Omental fat pad (tissue), 4 donors: ENCODE measurements at places on chromosomes 5 and 9.

DNA sequence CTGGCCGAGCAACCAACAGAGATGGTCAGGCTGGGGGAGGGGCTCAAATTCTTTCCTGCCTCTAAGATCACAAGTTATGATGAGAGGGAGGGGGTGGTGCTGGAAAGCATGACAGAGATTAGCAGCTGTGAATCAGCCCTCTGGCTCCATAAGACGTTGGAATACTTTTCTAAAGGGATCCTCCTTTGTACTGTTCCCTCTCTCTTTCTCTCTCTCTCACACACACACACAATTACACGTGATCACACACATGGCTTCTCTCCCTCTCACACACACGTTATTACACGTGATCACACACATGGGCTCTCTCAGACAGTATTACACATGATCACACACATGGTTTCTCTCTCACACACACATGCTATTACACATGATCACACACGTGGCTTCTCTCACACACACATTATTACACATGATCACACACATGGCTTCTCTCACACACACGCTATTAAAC, at the start of gene SLC45A2:
Gene SLC45A2, minus strand, starts transcription at position 23 of the 454 bp plus-strand sequence. CDS start 110 bp downstream, outside the sequence.
- no peak for DNase-seq

DNA sequence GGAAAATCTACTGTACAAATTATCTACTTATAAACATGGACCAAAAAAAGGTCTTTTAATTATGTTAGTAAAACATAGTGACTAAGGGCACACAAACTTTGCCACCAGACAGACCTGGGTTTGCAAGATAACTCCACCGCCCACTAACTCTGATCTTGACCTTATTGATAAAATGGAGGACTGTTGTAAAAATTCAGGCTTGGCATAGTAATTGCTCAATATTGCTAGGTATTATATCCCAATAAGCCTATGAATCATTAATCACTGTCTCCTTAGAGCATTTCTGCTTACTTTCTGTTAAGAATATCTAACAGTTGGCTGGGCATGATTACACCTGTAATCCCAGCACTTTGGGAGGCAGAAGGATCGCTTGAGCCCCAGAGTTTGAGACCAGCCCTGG, 3.8 kb downstream of the C9orf40 start:
- DNase-seq, result no peak

DNA sequence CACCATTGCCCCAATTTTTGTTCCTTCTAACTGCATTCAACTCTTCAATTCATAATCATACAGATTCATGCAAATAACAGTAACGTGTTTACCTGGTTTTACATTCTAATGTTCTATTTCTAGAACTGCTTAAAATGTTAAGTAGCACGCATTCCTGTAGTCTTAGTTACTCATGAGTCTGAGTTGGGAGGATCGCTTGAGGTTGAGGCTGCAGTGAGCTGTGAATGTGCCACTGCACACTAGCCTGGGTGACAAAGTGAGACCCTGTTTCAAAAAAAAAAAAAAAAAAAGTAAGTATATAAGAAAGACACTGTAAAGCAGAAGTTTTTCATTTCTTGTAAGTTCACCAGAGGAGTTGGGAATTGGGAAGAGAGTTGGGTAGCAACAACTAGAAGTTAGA, 105.9 kb downstream of the F2RL2 start:
- DNase-seq, result no peak

- no peak for DNase-seq
These were observed 122.3 kb downstream of the SEMA5A start for GRCh38 chr5:9423571-9423970.

DNA sequence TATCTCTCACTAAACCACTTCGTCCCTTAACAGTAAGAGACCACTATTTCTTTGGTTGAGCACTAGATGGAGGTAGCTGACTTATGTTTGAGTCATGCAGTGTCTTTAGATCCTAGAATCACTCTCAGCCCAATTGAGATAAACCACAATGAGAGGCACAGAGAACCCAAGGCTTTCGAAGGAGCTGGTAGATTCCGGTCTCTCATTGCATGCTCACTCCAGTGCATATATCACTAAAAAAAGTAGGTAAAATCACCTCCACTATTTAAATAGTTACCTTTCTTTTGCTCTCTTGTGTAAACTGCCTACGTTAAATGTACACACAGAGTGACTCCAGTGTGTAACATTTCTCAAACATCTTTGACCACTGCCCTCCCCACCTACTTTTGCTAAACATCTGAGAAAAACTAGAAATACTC, 27.6 kb downstream of the ACTL7A start:
- DNase-seq, result no peak

DNA sequence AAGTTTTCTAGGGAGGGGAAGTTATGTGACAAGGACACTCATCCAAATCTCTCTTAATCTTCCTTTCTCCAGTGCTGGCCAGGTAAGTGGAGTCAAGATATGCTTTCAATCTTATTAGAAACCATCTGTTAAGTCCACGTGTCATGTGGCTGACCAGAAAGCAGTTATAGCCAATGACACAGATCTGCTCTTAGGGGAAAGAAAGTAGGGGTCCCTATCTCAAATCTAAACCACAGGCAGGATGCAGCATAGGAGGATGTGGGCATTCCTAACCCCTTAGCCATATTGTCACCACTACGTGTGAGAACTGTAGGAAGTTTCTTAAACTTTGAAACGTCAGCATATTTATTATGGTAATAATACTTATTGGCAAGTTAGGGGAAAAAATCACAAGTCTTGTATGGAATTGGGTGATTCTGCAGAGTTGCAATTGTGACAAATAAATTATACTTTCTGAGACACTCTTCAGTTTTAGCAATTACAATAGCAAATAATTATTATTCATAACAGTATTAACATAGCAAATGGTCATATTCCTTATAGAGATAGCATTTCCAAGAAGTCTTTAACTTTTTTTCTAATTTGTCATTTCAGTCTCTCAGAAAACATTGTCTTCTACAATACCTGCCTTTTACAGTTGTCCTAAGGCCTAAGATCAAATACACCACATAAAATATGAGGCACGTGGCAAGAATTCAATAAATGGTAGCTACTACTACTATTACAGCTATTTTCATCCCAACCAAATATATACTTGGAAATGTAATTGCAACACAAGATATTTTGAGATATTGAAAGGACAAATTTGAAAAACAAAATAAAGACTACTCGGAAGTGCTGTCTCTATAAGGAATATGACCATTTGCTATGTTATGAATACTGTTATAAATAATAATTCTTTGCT, 236.9 kb downstream of the PDE4D start:
- no peak for DNase-seq

DNA sequence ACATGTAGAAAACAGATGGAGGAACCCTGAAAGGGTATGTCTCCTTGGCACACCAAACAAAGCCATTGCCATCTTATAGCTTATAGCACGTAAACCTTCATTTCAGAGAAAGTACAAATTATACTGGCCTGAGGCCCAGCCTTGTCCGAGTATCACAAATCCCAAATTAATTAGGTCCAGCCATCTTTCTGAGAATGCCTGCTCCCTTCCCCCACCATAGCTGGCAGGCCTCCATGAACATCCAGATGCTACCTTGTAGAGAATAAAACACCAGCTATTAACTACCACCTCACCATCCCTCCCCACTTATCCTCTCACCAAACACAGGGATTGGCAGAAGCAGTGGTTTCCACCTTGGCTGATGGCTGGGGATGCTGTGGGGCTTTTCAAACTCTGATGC, 224.0 kb downstream of the SPOCK1 start:
- no peak for DNase-seq

DNA sequence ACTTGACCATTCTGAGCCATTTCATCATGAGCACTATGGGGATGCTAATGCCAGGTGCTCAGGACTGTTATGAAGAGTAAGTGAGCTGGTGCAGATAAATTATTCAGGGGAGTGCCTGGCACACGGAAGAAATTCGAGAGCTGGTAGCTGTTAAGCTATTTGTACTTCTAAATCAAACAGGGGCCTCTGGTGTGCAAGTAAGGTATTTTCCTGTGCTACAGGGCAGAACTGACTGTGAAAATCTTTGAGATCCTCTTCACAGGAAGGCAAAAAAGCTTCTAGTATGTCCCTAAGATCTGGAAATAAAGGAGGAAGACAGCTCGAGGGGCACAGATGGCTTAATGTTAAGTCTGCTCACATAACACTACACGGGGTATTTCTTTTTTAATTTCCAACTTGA, 106.3 kb upstream of the SPOCK1 start:
- DNase-seq, result no peak
